ENCODE measurements at places on chromosomes 6 and 20. TPM values are rescaled to one million over a fixed set of nuclear protein-coding genes. Genes with fewer than 3 reads are reported as not detected.

The SPTLC3 gene
- total RNA-seq = 6.3 TPM

The BHLHE23 gene
- not detected for total RNA-seq

The AMD1 gene
- total RNA-seq = 71.8 TPM

The THBS2 gene
- 34.0 TPM for total RNA-seq

The TRIM40 gene
- total RNA-seq = not detected

The FOXS1 gene
- not detected for total RNA-seq

The SLC12A5 gene
- total RNA-seq = not detected

The WFDC12 gene
- total RNA-seq = not detected

The STMND1 gene
- total RNA-seq = not detected

The AVP gene
- not detected for total RNA-seq

The HLA-DRB1 gene
- total RNA-seq = 80.7 TPM

The LYRM4 gene
- total RNA-seq = 27.9 TPM

The GSTA3 gene
- total RNA-seq = not detected

The POPDC3 gene
- total RNA-seq = 1.5 TPM

The RNF217 gene
- 26.2 TPM for total RNA-seq

The PPIL6 gene
- 3.1 TPM for total RNA-seq

The LY6G5B gene
- total RNA-seq = 2.8 TPM

The HLA-F gene
- 39.2 TPM for total RNA-seq

All from gastroesophageal sphincter (tissue), 4 donors.